ENCODE measurements at places on chromosomes 1 and 21.

DNA sequence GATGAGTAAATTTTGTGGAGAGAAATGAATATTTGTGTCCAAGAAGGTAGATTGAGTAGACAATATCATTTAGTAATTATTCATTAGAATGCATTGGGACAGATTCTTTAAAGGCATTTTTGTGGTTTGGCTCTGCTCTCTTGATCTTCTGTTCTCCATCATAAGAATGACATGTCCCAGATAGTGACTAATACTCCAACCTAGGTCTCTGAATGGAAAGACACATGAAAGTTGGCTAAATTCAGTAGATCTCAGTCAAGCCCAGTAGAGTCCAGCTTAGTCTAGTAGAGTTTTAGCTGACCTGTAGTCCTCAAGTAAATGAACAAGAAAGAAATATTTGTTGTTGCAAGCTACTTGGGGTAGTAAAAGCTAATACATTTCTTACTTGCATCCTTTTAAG is 61.8 kb upstream of the DNAH14 start:
- no peak for DNase-seq

DNA sequence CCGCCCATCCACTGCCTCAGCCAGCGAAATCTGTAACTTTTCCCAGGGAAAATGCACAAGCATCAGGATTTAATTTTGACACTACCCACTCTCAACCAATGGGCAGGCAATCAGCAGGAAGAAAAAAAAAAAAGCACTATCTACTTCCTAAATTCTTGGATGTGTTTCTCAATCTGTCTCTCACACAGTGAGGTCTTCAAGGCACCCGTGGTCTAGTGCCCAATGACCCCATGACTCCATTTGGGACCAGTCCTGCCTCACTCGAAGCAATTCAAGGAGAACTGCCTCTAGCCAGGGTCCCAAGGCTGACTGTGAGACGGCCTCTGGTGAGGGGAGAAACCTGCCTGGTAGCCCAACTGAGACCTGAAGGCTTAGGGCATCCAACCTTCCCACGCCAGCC is 35.9 kb downstream of the CSF1 start:
- DNase-seq, result no peak

DNA sequence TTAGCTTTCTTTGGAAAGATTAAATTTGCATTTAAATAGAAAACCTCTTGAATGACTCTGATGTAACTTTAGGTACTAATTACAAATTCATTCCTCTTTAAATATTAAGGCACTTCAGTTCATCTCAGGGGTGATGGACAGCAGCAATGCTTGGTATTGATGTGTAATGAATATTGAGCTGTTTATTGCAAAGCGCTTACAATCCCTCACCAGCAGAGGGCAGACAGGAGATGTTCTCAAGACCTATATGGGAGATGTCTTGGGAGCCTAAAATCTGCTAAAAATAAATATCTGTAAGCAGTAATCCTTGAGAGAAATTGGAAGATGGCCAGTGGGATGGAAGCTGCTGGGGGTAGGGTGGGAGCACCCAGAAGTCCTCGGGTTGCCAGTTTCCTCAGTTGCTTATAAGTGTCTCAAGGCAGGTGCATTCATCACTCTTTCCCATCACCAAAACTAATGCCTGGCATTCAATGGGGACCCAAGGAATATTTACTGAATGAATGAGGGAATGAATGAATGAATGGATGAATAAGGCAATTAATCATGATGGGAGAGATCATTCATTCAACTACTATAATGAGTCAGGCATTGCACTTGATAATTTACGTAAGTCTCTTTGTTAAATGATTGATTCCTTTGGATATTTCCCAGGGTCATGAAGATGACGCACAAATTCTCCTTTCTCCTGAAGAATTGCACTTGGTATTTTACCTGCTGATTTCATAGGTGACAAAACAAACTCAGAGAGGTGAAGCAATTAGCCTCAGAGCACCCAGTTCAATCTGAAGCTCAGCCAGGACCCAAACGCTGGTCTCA is 2.3 kb downstream of the KLHDC8A start:
- no peak for DNase-seq

DNA sequence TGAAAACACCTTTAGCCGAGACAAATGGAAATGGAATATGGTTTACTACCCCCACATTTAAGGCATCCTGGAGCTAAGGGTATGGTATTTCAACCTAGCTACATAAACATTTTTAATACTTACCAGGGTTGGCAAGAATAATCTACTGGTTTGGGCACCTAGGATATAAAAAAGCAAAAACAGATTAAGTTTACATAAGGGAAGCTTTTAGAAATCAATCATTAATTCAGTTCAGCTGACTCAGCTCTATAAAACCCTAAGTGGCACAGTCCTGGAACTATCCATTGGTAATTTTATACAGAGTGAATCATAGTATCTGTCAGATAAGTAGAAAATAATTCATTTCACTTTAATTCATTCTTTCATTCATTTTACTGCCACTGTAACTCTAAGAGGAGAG is 355.2 kb downstream of the VAV3 start:
- DNase-seq, result no peak

- no peak for DNase-seq
Observed at GRCh38 chr1:203931953-203932352, 70.6 kb downstream of the SNRPE start.

- DNase-seq, result no peak
Observed at GRCh38 chr1:154574716-154575115, 7.1 kb downstream of the CHRNB2 start.

GRCh38 chr21:28539623-28539988 is 453.1 kb downstream of the LTN1 start:
- no peak for DNase-seq

DNA sequence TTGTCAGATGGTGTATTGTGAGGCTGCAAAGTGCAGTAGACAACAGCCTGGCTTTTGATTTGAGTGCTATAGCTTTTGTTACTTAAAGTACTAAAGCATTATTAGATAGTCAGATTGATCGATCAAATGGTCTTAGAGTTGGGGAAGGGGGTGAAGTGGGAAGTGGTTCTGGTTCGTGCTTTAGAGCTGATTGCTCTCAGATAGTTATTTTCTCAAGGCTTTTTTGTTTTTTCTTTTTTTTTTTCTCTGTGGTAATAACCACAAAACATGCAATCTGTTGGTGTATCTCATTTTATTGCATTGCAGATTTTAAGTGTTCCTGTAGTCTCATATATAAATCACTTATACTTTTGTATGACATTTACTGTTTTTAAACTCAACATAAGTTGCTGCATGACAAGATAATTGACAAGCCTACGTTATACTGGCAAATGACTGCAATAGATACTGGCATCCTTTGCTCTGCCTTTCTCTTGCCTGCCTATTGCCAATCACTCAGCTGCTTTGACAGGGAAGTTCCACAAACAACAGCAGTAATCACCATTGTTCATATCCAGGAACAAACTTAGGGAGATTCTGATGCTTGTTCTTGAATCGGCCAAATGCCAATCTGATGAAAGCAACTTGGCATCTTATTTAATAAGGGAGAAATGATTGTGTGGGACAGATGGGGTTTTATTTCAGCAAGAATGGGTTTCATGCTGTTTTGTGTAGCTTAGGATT is 125.0 kb upstream of the B3GALT2 start:
- DNase-seq, result no peak

All from vagina (tissue), 2 donors.